Endothelial cell (in vitro differentiated cells): ENCODE measurements at places on chromosomes 7 and 10.

DNA sequence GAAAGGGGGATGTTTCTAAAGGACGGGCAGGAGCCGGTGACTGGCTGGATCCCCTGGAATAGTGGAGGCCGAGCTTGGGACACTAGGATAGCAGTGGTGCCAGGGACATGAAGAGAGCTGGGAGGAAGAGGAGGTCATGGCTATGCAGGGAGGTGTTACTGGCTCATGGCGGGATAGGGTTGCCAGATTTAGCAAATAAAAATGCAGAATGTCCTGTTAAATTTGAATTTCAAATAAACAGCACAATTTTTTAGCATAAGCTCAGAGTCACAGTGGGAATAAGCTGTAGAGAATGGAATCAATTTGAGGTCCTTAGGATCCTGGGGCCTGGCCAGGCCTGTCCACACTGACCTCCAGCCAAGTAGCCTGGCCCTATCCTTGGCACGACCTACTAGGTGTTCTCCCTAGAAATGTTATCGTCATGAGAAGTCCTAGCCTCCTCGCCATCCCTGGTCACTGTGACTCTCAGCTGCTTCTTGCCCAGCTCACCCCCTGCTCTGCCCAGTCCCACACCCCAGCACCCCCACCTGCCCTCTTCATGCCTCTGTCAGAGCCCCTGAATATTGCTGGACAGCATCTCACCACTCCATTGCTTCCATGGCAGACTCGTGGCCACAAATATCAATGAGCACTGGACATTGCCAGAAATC, 7.6 kb upstream of the KCP start:
- DNase-seq = no peak

DNA sequence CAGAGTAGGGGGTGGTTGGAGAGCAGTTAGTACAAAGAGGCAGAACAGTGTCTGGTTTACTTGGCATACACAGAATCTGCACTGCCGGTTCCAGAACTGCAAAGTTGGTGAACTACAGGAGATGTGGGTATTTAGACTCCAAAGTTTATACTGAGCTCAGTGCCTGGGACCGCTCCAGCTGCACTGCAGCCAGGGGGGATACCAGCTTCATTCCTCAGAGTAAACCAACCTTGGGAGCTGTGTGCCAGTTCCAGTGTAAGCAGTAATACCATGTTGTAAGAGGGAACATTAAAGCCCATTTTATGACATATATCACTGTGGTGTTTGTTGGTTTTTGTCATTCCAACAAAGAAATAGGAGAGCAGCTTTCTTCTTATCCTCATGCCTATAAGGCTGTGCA, 23.4 kb downstream of the LOXL4 start:
- no peak for DNase-seq

GRCh38 chr10:107583974-107584373, 419.5 kb upstream of the SORCS1 start:
- no peak for DNase-seq

- DNase-seq = no peak
Observed at GRCh38 chr10:119996944-119997343, 104.4 kb downstream of the SEC23IP start.

- no peak for DNase-seq
Observed at GRCh38 chr7:81788246-81788645, 18.4 kb upstream of the HGF start.

DNA sequence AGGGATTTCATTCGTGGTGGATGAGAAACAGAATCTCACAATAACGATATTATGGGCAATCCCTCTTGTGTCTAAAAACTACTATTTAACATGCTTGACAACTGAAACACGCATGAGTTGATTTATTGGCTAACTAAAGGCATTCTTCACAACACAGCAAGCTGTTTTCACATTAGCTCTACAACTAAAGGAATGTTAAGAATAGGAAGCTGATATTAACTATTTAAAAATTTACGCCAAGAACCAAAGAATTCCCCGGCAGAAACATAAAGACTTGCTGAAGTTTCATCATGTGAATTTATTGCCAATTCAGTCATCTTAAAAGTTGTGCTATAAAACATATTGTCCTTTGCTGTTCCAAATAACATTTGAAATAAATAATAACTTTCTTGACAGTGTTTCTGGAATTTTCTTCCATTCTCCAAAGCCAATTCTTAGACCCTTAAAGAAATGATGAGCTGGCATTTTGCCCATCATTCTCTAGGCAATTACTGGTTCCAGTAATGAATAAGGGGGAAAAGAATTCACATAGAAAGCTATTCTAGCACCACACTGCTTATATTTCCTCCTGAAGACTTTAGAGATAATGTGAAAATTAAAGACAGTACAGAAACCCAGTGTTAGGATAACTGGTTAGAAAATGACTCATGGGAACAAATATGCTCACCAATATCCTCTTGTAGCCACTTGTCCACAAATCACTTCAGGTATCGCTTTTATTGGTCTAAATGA, 233.1 kb downstream of the PARD3 start:
- no peak for DNase-seq

GRCh38 chr10:44956717-44957706, 2.6 kb upstream of the RASSF4 start:
- DNase-seq = no peak

DNA sequence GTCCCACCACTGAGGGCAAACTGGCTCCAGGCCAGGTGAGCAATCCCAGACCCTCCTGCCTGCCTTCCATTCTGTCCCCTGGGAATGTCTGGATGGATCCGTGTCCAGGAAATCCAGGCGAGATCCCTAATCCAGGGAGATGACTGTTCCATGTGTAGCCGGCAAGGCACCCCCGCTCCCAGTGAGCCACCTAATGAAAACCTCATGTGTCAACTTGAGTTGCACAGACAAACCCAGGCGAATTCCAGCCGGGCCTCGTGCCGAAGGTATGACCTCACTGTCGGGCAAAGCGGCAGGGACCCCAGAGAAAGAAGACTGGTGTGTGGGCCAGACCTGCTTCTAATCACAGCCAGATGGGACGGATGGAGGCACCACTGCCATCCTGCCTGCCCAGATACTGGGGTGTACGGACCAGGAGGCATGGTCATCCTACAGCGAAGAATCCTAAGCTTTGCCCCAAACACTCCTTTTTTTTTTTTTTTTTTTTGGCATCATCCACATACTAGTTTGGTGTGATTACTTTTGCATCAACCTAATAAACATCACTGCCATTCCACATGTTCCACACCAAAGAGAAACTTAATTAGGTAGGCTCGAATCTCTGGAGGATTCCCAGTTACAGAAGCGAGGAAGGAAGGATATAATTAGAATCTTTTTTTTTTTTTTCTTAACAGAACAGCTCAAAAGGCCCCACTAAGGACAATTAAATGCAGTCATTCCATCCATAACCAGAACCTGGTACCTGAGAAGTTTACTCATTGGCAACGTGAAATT, 313.1 kb downstream of the CALN1 start:
- no peak for DNase-seq

DNA sequence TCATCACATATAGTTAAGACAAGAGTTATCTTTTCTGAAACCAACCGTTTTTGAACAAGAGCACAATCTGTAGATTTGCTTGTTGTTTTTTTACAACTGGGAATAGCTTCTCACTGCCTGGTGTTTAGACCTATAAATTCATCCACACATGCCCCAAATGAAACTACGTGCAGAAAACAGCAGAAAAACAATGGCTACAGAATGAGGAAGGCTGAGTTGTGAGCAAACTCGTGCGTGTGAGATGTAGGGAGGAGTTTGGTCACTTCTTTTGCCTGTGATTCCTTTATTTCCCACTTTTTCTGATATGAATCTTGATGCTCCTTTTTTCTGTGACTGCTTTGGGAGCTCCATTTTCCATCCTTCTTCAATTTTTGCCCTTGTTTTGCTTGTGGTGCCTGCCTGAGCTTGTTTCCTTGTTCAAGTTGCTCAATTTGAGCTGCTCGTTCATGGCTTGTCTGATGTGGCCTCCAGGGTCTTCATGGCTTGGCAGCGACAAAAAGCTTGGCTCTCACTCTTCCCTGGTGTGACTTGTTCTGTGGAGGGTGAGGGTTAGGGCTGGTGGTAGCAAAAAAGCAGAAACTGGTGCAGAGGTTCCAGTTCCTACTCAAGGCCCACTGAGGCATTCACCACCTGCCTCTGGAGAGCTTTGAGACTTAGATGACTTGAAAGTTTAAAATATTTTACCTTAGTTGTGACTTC, 76.9 kb downstream of the ZNF365 start:
- no peak for DNase-seq

DNA sequence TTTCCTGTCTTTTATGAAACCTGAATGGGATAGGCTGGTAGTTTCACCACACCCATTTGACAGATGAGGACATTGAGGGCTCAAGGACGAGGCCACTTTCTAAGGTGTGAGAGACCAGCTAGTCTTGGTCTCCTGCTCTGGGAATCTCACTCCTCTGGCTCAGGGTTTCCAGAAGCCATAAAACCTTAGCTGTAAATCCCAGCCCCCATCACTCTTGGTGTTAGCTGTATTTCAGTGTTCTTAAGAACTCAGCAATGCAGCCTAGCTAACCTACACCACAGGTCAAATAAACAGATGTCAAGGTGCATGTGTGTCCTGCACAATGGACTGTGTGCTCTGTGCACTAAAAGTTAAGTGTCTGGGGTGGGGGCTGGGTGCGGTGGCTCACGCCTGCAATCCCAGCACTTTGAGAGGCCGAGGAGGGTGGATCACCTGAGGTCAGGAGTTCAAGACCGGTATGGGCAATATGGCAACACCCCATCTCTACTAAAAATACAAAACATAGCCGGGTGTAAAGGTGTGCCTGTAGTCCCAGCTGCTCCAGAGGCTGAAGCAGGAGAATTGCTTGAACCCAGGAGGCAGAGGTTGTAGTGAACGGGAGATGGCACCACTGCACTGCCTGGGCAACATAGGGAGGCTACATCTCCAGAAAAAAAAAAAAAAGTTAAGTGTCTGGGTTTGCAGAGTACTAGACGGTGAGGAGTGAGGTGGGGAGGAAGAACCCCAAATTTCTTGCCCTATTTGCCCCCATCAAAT, 567 bp upstream of the EPO start:
- DNase-seq = no peak

DNA sequence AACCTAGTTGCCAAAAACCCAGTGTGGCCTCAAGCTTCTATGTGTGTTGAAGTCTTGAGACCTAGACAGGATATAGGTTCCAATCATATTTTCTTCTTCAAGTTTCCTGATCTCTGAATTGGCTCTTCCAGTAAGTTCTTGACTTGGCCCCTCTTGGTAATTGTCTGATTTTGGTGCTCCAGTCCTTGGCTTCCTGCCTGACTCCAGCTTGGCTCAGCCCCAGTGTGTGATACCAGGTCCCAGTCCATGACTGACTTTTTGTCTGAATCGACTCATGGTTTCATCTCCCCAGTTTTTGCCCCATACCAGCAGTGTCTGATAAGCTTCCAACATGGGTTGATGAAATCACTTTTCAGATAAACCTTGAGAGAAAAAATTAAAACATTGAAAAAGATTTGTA, 72.3 kb downstream of the FAS start:
- DNase-seq = no peak

DNA sequence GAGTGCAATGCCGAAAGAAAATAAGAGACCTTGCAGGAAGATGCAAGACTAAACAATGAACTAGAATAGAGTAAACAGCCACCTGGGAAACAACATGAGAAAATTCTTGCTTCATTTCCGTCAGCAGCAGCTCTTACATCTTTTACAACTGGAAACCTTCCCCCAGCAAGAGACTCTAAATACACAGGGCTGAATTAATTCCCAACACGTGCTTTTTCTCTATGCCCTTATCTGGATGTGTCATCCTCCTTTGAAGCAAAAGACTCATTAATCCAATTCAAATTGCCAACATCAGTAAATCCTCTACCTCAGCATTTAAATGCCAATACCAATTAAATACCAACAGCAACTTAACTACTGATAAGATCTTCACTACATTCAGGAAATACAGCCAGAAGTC, 99.0 kb upstream of the PDE1C start:
- no peak for DNase-seq

- DNase-seq = no peak
Observed at GRCh38 chr7:129804890-129805719, 147.7 kb downstream of the UBE2H start.

GRCh38 chr7:91503934-91504555, 239.8 kb downstream of the FZD1 start:
- no peak for DNase-seq

DNA sequence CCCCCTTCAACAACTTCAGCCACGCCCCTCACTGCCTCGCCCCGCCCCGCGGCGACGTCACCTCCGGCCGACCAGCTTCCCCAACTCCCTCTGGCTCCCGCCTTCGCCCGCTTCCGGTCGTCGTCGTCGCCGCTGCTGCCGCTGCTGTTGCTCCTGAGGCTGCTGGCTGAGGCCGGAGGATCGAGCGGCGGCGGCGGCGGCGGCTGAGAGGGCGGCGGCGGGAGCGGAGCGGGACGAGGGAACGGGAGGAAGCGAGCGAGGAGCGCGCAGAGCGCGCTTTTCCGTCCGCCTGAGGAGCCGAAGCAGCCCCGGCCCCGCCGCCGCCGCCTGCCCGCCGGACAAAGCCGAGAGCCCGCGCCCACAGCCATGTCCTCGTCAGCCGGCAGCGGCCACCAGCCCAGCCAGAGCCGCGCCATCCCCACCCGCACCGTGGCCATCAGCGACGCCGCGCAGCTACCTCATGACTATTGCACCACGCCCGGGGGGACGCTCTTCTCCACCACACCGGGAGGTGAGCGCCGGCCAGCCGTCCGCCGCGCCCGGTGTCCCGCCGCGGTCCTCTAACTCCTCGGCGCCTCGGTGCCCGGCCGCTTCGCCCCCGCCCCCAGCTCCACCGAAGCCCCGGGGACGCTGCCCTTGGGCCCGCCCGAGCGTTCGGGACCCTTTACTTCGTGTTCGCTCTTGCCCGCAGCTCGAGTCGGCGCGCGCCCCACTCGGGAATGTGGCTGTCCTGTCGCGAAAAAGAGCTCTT, at the start of gene EIF4EBP2:
TSS of gene EIF4EBP2 (plus strand) at position 110 of the 751 bp plus-strand sequence. CDS start at position 367, 257 bp downstream.
- peak; percentile 100 for DNase-seq

GRCh38 chr10:78900715-78901430, 167.9 kb upstream of the ZMIZ1 start:
- no peak for DNase-seq

GRCh38 chr10:75111907-75112679, 637 bp downstream of the SAMD8 start:
- peak; percentile 45 for DNase-seq

DNA sequence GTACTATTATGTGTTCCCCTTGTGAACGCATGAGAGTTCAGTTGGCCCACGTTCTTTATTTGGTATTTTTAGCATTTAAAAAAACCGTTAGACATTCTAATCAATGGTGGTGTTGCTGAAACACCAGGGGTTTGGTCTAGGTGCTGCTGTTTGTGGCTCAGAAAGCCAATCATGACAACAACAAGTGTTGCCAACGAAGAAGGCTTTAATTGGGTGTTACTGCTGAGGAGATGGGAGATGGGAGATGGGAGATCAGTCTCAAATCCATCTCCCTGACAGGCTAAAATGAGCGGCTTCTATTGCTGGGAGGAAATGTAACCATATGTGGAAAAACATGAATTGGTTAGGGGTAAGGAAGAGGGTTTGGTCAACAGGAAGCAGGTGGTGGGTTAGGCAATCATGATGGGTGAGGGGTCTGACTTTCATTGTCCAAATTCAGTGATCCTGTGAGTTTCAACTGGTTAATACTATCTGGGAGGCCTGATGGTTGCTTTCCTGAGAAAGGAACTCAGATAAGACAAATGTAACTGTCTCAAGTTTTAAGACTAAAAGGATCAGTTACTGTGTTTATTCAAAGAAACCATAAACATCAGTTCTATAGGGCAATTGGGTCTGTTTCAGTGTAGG, 4.6 kb upstream of the ZNF425 start:
- no peak for DNase-seq

- DNase-seq = no peak
Observed at GRCh38 chr7:133983685-133984419, 143.3 kb upstream of the LRGUK start.
